Epithelial cell of proximal tubule (primary cell): ENCODE measurements at places on chromosomes 7 and 10. TPM values are rescaled to one million over a fixed set of nuclear protein-coding genes. Genes with fewer than 3 reads are reported as not detected.

The OR9A4 gene
- not detected in 2 replicates for total RNA-seq

The HUS1 gene
- total RNA-seq = 10.3 and 17.1 TPM in 2 replicates

The RAPGEF5 gene
- total RNA-seq = 2.3 and 8.3 TPM in 2 replicates

The TRIL gene
- 0.06 and 0.80 TPM in 2 replicates for total RNA-seq

The CTAGE8 gene
- total RNA-seq = 9.5 TPM in 1 of 2 replicates, not detected in the other

The FAM25G gene
- total RNA-seq = not detected in 2 replicates

The AOAH gene
- 0.51 and 1.2 TPM in 2 replicates for total RNA-seq

The NODAL gene
- total RNA-seq = not detected in 2 replicates

The SLC26A5 gene
- total RNA-seq = not detected in 2 replicates

The ZNF107 gene
- 5.9 TPM in 2 replicates for total RNA-seq

The SEMA3D gene
- 0.35 and 0.94 TPM in 2 replicates for total RNA-seq
